ENCODE measurements at places on chromosomes 5 and 9. TPM values are rescaled to one million over a fixed set of nuclear protein-coding genes. Genes with fewer than 3 reads are reported as not detected.

Gene SSNA1
- total RNA-seq, result 37.5 TPM

Gene TSLP
- total RNA-seq, result not detected

Gene GPR151
- total RNA-seq, result not detected

Gene RNF183
- not detected for total RNA-seq

Gene EQTN
- 0.14 TPM for total RNA-seq

Gene GPRIN1
- 0.50 TPM for total RNA-seq

DNA sequence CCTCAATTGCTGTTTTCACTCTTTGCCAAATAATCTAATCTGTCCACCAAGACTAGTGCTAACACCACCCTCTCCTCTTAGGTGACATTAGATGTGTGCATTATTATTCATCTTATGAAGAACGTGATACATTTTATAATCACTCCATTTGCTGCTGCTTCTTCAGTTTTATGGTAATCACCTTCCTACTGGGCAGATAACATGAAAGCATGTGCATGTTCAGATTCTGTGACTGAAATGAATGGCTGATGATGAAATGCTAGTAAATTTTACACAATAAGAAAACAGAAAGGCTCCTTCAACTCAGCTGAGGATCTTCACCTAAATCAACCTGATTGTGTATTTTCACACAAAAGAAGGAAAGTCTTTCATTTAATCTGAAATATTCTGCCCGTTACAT lies 577.6 kb downstream of the CSNK1G3 start:
- DNase-seq, result no peak

DNA sequence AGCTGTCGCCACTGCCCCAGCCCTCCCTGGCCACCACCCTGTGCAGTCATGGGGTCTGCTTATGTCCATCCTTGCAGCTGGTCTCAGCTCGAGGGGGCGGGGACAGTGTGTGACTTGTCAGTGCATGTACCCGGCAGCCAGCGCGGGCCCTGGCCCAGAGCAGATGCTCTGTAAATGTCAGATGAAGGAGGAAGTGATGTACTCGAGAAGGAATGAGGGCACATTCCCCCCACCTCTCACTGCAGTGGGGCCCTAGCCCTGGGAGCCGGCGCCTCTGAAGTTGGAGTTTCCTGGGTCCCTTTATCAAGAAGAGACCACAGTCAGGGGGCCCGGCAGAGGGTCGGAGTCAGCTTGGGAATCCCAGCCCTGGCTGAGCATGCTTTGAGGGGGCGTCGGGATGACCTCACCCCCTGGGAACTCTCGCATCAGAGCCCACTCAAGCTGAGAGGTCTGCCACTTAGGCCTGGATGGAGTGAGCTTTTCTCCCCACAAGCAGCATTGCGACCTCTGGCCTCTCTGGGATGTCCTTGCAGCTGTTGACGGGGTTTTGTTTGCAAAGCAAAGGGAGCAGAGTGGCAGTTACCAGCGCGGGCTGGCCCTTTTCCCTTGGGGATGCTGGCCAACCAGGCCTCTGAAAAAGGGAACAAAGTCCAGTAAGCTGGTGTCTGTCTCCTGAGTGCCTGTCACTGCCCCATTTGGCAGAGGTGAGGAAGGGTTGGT lies 19.0 kb downstream of the NEURL1B start:
- DNase-seq, result peak; percentile 65

GRCh38 chr5:4532705-4533080 lies 607.4 kb upstream of the ADAMTS16 start:
- no peak for DNase-seq

- DNase-seq, result no peak
Measured at GRCh38 chr5:74373076-74373475, 267.5 kb downstream of the ENC1 start.

- no peak for DNase-seq
Measured at GRCh38 chr9:36905101-36906066, 128.7 kb downstream of the PAX5 start.

- DNase-seq, result no peak
Measured at GRCh38 chr5:168826246-168826725, 247.1 kb upstream of the PANK3 start.

- DNase-seq, result no peak
Measured at GRCh38 chr5:131999441-132000240, 11.8 kb downstream of the ACSL6 start.

- DNase-seq, result no peak
Measured at GRCh38 chr5:97968346-97968745, 785.3 kb upstream of the RIOK2 start.

DNA sequence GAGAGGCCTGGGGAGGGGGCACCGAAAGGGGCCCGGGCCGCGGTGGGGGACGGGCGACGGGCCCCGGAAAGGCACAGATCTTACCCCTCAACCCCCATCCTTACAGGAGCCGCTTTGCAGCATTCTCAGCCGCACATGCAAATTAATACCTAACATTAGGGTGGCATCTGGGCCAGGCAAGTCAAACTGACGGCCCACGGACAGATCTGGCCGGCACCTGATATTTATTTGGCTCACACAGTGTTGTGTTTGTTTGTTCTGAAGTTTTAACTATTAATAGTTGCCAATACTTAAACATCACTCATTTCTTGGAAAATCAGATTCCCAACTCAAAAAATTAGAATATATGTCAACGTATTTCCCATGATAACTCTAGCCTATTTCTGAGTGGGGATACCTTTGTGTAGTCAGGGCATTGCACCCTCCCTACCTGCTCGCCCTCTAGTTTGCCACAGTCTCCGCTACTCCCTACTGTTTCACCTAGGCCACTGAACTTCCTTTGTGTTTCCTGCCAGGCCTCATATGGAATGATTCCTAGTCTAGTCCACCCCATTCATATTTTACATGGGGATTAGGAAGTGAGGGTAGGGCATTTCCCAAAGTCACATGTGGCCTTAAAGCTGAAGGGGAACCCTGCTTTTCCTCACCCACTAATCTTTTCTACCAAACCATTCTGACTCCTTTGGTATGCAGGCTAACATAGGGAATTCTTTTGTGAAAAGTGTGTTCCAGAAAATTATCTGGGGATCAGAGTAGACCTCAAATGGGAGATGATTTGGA lies 71.9 kb upstream of the LARP1 start:
- no peak for DNase-seq

DNA sequence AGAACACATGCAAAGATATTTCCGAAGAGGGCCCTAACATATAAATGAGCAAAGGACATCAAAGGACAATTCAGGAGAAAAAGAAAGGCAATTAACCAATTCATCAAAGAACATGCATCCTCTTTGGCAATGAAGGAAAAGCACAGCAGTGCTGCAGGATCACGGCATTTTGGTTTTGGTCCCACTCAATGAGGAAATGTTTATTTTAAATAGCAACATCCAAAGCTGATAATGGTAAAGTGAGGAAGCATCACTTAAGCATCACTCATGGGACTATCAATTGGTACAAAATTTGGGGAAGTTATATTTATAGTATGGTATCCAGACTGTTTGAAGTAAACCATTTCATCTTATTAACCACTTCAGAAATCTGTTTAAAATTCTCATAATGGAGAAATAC lies 5.5 kb upstream of the CXCL14 start:
- DNase-seq, result no peak

- DNase-seq, result no peak
Measured at GRCh38 chr9:82180711-82181110, 192.1 kb downstream of the SPATA31D1 start.

DNA sequence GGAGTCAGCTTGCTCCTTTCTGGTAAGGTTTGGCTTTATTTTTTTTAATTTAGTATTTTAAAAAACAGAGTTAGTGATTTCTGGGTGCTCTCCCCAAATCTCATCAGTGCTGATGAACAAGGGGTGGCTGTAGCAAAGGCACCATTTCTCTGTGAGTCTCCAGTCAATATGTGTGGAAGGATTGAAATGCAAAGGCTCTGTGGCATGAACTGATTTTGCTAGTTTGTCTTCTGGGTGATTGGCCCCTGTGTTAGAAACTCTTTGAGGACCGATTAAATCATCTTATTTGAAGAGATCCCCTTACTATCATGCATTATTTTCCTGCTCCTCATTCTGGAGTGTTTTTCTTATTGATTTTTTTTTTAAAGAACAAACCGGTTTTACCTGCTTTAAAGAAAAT lies 596 bp downstream of the TEK start:
- no peak for DNase-seq
